ENCODE measurements at places on chromosomes 4 and X. TPM values are rescaled to one million over a fixed set of nuclear protein-coding genes. Genes with fewer than 3 reads are reported as not detected.

Gene NKX3-2
- total RNA-seq, result 1.6 TPM

DNA sequence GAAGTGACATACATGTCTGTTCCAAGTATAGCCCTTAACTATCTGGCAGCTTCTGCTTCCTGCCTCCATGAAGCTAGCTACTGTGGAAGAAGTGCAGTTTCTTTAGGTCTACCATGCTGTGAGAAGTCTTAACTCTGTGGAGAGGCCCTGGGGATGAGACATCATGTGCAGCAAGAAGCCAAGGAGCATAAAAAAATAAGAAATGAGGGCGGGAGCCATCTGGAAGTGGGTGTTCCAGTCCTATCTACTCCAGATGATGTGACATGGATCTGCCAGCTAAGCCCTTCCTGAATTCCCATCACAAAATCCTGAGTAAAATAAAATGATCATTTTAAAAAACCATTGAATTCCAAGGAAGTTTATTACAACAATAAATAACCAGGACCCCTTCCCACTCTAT is 87.9 kb upstream of the TBC1D9 start:
- no peak for ATAC-seq

- ATAC-seq, result no peak
Measured at GRCh38 chrX:26651755-26652154, 435.8 kb downstream of the MAGEB5 start.

GRCh38 chr4:123922847-123923246 is 526.3 kb downstream of the SPRY1 start:
- ATAC-seq, result no peak

- ATAC-seq, result no peak
Measured at GRCh38 chr4:169239221-169239905, 31.4 kb downstream of the SH3RF1 start.

DNA sequence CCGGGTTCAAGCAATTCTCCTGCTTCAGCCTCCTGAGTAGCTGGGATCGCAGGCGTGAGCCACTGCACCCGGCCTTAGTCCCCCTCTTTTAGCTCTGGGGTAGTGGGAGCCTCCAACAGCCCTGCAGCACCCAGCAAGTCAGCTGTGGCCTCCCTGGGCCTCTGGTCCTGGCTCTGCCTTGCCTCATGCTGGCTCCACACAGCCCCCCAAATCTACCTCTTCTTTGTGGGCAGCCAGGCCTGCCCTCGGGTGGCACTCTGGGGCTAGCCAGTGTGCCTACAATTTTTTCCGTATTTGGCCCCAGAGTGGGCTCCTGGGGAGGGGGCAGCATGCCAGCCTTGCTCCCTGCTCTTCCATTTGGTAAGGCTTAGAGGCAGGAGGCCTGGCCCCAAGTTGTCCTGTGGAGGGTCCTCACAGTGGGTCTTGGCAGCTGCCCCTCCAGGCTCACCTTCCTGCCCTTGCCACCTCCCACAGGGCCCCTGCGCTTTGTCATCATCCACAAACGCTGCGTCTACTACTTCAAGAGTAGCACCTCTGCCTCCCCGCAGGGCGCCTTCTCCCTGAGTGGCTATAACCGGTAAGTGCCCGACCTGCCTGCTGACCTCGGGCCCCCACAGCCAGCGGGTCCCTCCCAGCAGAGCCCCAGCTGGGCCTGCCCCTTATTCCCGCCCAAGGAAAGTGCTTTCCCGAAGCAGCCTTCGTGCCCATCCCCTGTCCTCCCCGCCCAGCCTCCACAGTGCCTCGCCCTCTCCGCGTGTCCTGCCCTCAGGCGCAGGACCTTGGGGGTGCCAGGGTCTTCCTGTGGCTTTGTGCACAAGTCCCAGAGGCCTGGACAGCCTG is 21.0 kb upstream of the ADD1 start:
- ATAC-seq, result no peak

GRCh38 chr4:147633113-147633512 is 15.9 kb downstream of the TMEM184C start:
- ATAC-seq, result no peak

- peak; percentile 48 for ATAC-seq
Measured at GRCh38 chrX:72312311-72312940, 6.7 kb upstream of the CITED1 start.

- no peak for ATAC-seq
Measured at GRCh38 chr4:181949704-181950312, 293.4 kb upstream of the TENM3 start.

Gene RIPPLY1
- not detected for total RNA-seq

Gene FAAH2
- total RNA-seq, result 0.42 TPM

DNA sequence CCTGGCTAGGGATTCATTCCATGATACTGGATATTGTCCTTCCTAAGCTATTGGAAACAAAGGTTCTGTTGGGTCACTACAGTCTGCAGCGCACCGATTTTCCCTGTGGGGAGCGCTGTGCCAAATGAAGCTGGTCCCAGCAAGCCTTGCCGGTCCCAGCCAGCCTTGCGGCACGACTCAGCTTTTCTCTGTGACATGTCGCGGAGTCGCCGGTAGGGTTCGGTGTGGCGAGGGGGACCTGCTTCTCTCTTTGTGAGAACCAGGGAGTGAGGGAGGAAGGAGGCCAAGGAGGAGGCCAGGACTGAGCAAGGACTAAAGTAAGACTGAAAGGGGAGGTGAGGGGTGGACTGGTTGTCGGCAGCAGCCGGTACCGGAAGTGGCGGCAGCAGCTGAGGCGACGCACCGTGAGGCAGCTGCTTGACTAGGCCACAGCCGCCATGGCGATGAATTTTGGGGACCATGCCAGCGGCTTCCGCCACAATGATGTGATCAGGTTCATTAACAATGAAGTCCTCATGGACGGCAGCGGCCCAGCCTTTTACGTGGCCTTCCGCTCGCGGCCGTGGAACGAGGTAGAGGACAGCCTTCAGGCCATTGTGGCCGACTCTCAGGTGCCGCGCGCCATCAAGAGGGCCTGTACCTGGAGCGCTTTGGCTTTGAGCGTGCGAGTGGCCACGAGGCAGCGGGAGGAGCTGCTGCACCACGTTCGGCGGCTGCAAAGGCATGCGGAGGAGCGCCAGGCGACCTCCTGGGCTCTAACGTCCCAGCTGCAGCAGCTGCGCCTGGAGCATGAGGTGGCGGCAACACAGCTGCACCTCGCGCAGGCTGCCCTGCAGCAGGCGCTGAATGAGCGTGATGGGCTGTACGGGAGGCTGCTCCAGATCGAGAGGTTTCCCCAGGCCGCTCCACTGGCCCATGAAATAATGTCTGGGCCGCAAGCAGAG is at the start of gene TEX13D:
TSS of gene TEX13D (plus strand) at position 180 of the 944 bp plus-strand sequence. CDS start at position 438, 258 bp downstream.
- ATAC-seq, result no peak

Gene ANOS1
- 4.7 TPM for total RNA-seq

DNA sequence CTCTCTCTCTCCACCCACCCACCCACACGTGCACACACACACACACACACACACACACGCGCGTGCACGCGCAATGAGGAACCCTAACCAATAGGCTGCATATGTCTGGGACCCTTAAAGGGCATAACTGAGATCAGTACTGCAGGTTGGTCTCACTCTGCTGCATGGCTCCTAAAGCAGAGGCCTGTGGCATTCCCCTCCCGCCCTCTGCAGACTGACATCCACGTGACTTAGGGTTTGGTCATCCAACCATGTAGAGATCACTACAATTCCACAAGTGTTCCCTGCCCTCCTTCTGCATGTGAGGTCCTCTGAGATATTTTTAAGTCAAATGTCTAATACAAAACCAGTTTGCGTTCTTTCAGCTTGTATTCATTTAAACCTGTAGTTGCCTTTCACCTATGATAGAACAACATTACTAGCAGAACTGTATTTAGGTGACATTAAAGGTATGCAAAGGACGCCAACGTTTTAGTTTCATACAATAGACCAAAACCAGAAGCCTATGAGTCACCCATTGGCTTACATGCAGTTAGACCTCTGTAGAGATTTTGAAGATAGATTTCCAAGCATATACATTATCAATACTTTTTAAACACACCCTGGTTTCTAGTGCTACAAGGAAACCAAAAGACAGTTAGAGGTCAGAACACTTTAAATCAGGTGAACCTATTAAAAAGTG is 10.1 kb downstream of the XAGE5 start:
- ATAC-seq, result no peak
